Prostate gland (tissue), 2 donors: ENCODE measurements at places on chromosomes 13 and 19. TPM values are rescaled to one million over a fixed set of nuclear protein-coding genes. Genes with fewer than 3 reads are reported as not detected.

ZNF729 gene
- total RNA-seq: 1.6 TPM

RASIP1 gene
- 16.2 TPM for total RNA-seq

CEACAM7 gene
- not detected for total RNA-seq

ZNF681 gene
- 3.2 TPM for total RNA-seq

LIPE gene
- total RNA-seq: 10.2 TPM

DNA sequence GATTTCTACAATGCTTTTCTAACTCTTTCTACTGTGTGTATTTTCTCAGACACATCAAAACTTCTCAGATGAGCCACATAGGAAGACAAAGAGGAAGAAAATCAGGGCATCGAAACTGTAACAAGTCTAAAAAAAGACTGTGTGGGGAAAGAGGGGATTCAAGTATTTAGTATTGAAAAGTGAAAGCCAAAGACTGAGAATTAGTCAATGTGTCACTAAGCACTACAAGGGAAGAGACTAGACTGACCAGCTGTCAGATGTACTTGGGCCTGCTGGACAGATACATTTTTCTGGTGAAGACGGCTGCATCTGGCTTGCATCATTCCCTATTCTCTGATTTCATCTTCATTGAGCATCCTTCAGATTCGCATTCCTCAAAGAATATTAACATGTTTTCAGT lies 25.4 kb downstream of the COMMD6 start:
- no peaks in the 10 kb centered on the region for H3K36me3 ChIP-seq
- no peak for DNase-seq
- no peak overlapping the region for H3K27ac ChIP-seq
- no peaks in the 10 kb centered on the region for H3K27me3 ChIP-seq
- H3K4me3 ChIP-seq: no peak overlapping the region

DNA sequence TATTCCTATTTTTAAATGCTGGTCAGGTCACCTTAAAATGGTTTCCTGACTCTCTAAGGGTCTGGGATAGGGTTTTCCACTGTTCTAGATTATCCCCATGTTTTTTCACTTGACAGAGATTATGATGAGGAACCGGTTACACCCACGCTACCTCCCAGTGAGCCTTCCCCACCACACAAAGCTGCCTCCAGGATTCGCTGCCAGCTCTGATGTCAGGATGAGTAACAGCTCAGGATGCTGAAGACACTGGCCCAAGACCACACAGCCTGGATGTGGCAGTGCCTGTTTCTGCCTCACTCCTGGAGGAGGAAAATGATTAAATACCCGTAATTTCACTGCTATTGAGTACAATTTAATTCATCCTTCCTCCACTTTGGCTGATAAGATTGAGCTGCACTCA lies 22.9 kb downstream of the ZNF114 start:
- no peaks in the 10 kb centered on the region for H3K27me3 ChIP-seq
- no peaks in the 10 kb centered on the region for H3K4me1 ChIP-seq
- no peaks in the 10 kb centered on the region for H3K36me3 ChIP-seq

DNA sequence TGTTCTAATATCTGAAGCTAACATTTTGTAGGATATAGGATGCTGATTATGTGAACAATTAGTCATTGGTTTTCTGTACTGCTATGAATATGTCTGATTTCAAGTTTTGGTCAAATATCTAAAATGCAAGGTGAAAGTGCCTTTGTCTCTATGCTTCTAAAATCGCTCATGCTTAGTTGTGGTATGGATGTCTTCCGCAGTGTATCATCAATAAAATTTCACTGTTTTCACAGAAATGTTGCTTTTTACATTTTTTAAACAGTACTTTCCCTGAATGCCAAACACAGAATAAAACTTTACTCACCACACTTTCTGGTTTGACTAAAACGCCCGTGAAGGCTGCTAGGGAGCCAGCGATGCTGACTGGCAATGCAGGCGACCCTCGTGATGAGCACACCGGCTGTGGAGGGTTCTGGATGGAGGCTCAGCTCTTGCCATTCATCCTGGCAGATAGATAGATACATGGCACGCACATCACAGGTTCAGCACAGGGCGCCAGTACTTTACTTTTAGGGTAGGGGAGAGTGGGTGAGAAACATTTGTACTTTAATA lies 40.1 kb downstream of the SLC7A9 start:
- no peaks in the 10 kb centered on the region for H3K4me1 ChIP-seq
- no peak for DNase-seq
- H3K27ac ChIP-seq: no peak overlapping the region

GRCh38 chr19:50624949-50625600 lies 14.6 kb downstream of the SYT3 start:
- DNase-seq: no peak
- H3K36me3 ChIP-seq: no peaks in the 10 kb centered on the region
- no peak overlapping the region for H3K4me3 ChIP-seq
- no peaks in the 10 kb centered on the region for H3K4me1 ChIP-seq
